ENCODE measurements at places on chromosomes 3 and 15. TPM values are rescaled to one million over a fixed set of nuclear protein-coding genes. Genes with fewer than 3 reads are reported as not detected.

OCA2 gene
- total RNA-seq = not detected

PARP15 gene
- total RNA-seq = 0.17 TPM

CTXND1 gene
- not detected for total RNA-seq

BFSP2 gene
- not detected for total RNA-seq

OR5K2 gene
- total RNA-seq = not detected

PLA2G4E gene
- total RNA-seq = not detected

HDC gene
- not detected for total RNA-seq

MUC20 gene
- total RNA-seq = 0.60 TPM

SLC28A1 gene
- total RNA-seq = not detected

SCN5A gene
- under 0.01 TPM for total RNA-seq

TUSC7 gene
- not detected for total RNA-seq

PLEKHO2 gene
- total RNA-seq = 44.4 TPM

ARID3B gene
- total RNA-seq = 1.0 TPM
